ENCODE measurements at places on chromosomes 2 and 18.

- no peak for DNase-seq
These were observed 24.9 kb downstream of the ASAP2 start for GRCh38 chr2:9231291-9232165.

DNA sequence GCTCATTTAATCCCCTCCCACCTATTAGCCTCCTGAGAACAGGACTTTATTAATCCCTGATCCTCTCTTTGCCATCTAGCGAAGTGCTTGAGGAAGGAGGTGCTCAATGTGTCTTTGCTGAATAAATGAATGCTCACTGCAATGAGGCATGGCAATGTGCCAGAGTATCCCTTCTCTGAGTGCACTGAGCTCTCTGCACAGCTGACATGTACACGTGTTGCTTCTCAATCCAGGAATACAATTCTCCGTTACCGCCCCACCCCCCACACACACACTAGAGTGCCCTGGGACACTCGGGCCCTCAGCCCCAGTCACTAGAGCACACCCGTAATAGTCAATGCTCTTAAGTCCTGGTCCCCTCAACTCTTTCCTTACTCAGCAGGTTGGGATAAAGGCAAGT, 41.4 kb downstream of the FAM178B start:
- no peak for DNase-seq

DNA sequence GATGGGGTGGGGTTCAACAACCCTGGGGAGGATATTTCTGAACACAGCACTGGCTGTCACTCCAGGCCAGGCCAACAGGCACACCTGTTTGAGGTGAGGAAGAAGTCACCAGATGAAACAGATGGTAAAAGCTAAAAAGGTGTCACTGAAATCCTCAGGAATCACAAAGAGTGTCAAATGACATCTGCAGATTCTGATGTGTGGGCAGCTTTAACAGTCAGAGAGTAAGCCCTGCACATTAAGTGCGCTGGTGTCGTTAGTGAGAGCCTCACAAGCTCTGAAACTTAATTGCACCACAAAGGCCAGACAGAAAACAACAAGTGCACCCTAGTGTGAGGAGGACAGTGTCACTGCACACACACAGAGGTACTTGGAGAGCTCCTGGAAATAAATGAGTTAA, 13.6 kb downstream of the FLACC1 start:
- DNase-seq = no peak

DNA sequence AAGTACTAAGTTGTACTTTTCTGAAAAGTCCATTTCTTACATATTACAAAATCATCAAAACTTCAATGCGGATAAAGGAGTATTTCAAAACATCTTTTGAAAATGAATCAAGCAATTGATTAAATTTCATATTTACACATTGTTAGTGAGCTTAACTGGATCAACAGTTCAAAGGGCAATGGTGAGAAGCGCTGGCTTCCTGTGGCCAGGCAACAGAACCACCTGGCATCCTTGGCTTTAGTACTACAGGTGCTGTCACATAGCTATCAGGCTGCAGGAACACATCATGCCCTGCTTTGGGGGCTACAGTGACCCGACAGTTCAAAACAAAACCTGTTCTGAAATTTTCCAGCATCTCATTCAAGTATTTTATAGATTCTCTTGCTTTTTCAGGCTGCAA, 59.2 kb downstream of the SMAD2 start:
- no peak for DNase-seq

DNA sequence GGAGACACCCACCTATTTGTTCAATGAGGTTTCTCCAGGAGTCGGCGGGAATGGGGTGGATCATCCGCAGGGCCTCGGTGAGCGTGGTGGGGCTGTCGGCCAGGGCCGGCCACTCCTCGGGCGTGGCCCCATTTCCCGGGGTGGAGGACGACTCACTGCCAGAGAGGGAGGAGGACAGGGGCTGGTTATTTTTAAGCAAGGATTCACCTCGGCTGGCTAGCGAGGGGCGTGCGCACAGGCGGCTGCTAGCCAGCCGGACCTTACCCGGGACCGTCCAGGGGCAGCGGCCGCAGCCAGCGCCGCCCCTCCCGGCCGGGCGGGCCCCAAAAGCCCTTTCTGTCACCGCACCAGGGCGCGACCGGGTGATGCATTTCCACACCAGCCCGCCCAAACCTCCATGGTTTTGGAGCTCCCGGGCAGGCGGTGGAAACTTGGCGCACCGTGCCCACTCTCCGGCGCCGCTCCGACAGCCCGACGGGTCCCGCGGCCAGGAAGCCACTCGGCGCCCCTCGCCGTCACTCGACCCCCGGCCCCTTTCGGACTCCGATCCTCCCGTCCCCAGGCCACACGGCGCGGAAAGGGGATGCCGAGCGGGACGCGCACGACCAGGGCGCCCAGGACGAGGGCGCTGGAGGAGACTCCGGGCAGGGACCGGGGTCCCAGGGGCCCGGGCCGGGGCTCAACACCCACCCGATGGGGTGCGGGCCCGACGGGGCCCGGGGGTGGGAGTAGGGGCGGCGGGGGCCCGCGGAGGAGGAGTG, 57.1 kb downstream of the SNORC start:
- DNase-seq = no peak

DNA sequence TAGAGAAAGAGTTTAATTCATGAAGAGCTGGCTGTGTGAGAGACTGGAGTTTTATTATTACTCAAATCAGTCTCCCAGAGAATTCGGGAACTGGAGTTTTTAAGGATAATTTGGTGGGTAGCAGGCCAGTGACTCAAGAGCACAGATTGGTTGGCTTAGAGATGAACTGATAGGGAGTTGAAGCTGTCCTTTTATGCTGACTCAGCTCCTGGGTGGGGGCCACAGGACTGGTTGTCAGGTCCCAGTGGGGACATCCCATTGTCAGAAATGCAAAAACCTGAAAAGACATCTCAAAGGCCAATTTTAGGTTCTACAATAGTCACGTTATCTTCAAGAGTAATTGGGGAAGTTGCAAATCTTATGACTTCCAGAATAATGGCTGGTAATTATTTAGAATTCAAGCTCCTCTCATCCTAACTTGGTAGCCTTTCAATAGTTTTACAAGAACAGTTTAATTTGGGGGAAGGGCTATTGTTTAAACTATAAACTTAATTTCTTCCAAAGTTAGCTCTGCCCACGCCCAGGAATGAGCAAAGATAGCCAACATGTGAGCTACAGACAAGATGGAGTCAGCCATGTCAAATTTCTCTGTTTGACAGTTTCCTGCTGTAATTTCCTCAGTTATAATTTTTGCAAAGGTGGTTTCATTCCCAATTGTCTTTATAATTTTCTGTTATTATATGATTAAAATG, 149.4 kb upstream of the SLC39A10 start:
- no peak for DNase-seq

GRCh38 chr2:38147333-38148121, 71.6 kb upstream of the CYP1B1 start:
- DNase-seq = no peak

DNA sequence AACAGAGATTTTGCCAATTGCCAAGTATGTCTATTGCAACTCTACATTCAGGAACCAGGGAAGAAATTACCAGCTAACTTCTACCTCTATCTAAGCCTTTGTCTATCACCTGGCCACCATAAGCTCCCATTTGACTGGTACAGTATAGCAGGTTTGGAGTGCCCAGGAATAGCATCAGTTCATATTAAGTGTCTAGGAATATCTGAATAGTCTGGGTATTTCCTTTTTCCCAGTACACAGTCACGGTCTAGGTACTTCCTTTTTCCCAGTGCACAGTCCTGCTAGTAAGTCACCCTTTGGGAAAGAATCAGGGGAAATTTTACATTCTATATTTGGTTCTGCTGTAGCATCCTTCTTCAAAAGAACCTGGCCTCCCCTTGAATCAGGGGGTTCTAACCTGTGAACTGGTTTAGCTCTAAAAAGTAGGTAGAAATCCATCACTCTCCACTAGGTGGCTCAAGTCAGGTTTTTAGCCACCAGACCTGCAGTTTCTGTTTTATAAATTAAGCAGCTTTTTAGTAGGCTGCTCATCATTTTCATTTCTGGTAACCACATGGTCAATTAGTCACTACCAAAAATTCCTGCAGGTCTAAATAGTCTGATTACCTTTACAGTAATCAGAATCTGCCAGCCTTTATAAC, 49.3 kb upstream of the DNAJC10 start:
- DNase-seq = peak; percentile 33

DNA sequence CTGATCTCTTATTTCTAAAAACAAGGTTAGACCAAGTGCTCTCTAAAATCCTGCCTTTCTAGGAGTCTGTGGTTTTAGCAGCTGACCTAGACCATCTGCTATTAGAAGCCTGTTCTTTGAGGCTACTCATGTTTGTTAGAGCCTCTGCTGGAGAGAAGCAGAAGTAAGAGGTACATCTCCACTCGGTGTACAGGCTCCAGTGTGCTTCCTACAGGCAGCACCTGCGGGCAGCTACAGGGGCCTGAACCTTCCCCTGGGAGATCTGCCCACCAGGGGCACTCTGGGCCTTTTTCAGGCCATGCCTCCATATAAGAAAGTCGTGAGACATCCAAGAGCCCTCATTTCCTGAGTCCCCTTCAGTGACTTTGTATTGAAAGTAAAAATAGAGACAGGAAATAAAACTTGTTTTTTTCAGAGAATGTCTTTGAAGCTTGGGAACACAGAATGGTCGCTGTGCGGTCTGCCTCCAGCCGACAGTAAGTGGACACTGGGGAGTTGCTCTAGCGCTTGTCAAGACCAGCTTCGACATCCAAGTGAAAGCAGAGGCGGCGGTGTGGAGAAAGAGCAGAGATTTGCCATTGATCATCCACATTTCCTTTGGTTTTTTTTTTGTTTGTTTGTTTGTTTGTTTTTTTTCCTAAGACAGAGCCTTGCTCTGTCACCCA, 31.7 kb downstream of the ONECUT2 start:
- DNase-seq = no peak

DNA sequence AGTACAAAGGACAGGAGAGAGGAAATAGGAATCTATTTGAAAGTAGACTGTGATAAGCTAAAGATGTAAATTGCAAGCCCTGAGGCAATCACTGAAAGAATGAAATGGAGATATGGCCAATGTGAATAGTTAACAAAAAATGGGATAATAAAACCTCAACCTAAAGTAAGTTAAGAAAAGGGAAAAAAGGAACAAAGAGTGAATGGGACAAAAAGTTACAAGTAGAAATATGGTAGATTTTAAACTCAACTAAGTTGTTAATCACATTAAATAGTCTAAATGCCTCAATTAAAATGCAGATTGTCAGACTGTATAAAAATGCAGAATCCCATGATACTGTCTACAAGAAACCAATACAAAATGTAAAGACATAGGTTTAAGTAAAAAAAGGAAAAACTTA, 165.2 kb upstream of the RBMS1 start:
- DNase-seq = no peak

DNA sequence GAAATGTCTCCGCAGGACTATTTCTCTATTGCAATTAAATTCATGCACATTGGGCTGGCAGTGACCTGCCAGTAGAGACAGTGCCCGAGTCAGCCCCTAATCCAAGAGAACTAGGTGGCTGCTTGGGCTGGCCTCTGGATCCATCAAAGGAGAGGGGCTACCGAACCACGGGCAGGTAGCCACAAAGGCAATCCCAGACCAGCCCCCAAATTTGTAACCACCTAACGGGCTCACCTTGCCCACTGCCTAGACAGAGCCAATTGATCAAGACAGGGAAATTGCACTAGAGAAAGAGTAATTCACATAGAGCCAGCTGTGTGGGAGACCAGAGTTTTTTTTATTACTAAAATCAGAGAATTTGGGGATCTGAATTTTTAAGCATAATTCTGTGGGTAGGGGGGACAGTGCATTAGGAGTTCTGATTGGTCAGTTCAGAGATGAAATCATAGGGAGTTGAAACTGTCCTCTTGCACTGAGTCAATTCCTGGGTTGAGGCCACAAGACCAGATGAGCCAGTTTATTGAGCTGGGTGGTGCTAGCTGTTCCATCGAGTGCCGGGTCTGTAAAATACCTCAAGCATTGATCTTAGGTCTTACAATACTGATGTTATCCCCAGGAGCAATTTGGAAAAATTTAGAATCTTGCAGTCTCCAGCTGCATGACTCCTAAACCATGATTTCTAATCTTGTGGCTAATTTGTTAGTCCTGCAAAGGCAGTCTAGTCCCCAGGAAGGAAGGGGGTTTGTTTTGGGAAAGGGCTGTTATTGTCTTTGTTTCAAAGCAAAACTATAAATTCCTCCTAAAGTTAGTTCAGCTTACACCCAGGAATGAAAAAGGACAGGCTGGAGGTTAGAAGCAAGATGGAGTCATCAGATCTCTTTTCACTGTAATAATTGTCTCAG, 260.4 kb upstream of the SP5 start:
- DNase-seq = no peak

- no peak for DNase-seq
These were observed 5.6 kb downstream of the IDH1 start for GRCh38 chr2:208249296-208249695.

GRCh38 chr18:79393181-79393634, 2.5 kb upstream of the NFATC1 start:
- no peak for DNase-seq

DNA sequence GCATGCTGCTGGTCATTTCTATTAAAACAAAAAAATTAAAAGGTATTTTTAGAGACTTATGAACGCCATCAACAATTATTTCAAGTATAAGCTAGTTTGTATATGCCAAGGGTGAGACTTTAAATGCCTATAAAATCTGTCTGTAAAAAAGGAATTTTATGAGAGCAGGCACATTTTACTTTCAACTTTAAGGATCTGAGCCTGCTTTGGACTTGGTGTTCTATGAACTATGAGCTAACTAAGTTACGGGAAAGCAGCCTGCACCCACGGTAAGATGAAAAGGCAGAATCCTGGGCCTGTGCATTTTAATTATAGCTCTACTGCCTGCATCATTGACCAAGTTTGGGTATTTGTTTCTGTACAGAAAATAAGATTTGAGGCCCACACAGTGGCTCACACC, 95.4 kb downstream of the PLEKHM3 start:
- DNase-seq = no peak

GRCh38 chr18:11009147-11009546, 140.2 kb downstream of the PIEZO2 start:
- DNase-seq = no peak

- DNase-seq = no peak
These were observed 83.0 kb downstream of the CMPK2 start for GRCh38 chr2:6782517-6783237.

DNA sequence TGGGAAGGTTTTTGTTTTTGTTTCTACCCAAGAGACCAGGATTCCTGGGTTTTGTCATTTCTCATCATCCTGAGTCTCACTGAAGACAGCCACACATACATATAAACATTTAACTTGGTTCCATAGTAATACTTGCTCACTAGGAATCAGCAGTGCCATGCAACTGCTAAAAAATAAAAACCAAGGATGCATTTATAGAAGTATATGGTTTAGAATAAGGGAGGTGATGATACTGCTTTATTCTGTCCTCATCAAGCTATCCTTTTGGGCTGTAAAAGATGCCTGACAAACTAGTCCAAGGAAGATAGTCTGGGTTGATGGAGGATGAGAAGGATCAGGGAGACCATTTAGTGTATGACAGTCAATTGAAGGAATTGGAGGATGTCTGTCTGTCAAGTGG, 740 bp downstream of the SPATA3 start:
- no peak for DNase-seq

- DNase-seq = no peak
These were observed 656.4 kb downstream of the MBD2 start for GRCh38 chr18:53567929-53568574.

DNA sequence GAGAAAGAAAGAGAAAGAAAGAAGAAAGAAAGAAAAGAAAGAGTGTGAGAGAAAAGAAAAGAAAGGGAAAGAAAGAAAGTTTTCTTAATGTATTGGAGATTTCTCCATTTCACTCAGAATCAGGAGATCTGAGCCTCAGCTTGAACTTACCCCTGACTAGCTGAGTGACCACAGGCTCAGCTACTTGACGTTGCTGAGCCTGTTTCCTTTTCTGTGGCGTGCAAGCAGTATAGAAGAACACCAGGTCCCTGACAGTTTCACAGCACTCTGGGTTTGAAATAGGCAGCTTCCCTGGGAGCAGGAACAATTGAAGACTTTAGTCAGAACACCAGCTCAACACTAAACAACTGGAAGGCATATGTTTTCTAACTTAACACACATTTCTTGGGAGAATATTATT, 44.7 kb downstream of the MARCO start:
- DNase-seq = no peak

Data from CD4-positive, alpha-beta T cell treated with Interleukin-6 at 100 ng/mL for 8 hours (primary cell).